Kidney capillary endothelial cell (primary cell): ENCODE measurements at places on chromosomes 16 and 17.
A peak's percentile ranks its signal among the peaks of the same experiment; 100 is the strongest.

- DNase-seq = no peak
These were observed 58.3 kb downstream of the PRMT7 start for GRCh38 chr16:68369168-68369567.

DNA sequence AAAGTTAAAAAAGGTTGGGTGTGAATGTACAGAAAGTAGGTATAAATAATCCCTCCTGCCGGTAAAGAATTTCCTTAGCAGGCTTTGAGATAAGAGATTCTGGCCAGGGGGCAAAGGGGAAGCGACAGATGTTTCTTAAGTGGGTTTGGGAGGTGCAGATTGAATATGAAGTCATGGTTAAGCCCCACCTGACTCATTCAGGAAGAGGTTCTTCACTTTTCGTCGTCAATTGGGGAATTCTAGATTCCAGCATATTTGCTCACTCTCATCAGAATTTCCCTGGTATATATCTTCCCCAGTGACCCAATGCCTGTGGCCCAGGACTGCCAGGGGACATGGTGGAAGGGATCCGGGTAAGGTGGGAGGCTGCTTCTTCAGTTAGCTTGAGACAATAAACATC, 127.8 kb downstream of the CPPED1 start:
- peak; percentile 49 for DNase-seq

DNA sequence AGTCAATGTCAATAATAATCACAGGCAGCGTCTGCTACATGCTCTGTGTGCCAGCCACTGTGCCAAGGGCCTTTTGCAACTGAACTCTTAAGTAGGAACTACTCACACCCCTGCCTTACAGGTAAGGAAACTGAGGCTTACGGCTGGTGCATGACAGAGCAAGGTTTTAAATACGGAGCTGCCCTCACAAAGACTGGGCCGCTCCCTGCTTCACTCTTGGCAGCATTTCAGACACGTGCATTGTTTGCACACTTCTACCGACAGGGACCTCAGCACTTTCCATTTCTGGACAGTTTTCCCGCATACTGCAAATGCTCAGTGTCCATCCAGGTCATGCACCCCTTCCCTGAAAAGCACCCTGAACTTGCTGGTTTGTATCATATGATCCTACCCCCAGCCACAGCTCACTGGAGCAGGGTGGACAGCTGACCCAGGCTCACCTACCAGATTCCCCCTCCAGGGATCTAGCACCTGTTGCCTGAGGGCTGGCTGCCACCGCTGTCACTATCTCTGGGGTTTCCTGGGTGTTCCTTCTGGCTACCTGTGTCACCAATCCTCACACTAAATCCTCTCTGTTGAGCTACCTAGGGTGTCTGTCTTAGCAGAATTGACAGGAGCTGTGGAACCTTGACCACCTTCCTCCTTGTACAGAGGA, 142.9 kb downstream of the C16orf78 start:
- DNase-seq = no peak

- DNase-seq = no peak
These were observed 22.1 kb downstream of the VAC14 start for GRCh38 chr16:70778901-70779309.

DNA sequence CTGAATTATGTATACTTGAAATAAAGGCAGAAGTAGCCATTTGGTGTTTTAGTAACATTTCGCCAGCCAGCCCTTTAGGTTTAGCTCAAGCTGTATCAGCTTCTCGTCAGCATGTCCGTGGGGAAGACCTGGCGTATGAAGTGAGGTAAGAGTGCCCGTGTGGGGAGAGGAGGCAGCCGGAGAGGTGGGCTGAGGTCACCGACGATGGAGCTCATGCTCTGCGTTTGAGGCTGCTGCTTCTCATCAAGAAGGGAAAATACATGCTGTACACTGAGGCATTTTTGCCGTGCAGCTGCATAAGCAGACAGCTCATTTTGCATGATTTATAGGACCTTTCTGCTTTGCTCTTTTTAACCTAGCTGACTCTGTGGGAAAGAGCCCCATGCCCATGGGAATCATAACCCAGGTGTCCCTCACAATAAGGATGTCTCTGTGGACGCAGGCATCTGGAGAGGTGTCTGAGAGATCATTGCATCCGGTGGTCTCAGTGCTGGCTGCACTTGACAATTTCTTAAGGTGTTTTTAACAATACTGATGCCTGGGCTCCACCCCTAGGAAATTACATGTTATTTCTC, 179.1 kb downstream of the ABCC12 start:
- DNase-seq = no peak

- peak; percentile 69 for DNase-seq
These were observed 563.9 kb downstream of the TOX3 start for GRCh38 chr16:51982715-51983680.

GRCh38 chr16:23339787-23340186, 37.7 kb downstream of the SCNN1B start:
- DNase-seq = no peak

DNA sequence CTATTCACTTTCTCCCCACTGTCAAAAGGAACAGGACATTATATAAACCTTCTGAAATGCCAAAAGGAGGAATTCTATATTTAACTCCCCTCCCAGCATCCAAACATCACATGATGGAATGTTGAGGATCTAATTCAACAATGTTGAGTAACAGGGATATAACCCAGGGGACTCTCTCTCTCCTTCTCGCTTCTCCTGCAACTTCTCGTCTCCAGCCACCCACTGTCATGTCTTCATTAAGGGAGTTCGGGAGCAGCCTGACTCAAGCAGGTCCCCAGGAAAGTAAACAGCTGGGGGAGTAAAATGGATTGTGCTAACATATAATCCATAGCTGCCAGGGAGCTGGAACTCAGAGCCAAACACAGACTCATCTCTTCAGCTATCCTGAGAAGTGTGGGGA, 51.7 kb downstream of the GRIN2A start:
- no peak for DNase-seq

DNA sequence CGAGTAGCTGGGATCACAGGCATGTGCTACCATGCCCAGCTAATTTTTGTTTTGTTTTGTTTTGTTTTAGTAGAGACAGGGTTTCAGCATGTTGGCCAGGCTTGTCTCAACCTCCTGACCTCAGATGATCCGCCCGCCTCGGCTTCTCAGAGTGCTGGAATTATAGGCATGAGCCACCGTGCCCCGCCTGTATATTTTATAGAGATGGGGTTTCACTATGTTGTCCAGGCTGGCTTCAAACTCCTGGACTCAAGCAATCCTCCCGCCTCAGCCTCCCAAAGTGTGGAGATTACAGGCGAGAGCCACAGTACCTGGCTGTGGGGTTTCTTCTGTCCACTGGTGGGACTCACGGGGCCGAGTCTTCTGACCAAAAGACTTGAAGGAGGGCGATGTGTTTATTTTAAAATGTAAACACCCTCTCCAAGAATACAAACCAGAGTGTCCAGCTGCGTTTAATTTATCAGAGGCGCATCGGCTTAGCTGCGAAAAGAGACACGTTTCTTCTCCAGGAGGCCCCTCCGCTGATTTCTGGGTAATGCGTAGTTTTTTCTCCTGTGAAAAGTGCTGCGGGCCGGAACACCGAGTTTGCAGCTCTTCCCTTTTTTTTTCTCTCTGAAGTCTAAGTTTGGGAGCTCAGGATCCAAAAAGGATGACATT, 86.9 kb upstream of the CIBAR2 start:
- no peak for DNase-seq

DNA sequence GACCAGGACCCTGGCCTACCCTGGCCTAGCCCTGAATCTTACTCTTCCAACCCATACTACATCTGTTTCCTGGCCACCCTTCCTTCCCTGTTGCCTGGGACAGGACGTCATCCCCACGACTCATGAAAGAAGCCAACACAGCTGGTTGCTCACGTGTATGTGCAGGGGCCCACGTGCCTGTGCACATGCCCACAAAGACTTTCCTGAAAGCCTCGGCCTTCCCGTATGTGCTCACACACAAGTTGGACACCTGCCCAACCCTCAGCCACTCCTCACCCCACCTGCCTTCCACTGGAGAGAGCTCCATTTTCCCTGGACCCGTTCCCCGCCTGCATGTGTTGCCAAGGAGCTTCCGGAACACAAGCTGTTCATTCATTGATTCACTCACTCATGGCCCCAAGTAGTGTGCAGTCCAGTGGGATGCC, 7.0 kb downstream of the PLXDC1 start:
- no peak for DNase-seq

DNA sequence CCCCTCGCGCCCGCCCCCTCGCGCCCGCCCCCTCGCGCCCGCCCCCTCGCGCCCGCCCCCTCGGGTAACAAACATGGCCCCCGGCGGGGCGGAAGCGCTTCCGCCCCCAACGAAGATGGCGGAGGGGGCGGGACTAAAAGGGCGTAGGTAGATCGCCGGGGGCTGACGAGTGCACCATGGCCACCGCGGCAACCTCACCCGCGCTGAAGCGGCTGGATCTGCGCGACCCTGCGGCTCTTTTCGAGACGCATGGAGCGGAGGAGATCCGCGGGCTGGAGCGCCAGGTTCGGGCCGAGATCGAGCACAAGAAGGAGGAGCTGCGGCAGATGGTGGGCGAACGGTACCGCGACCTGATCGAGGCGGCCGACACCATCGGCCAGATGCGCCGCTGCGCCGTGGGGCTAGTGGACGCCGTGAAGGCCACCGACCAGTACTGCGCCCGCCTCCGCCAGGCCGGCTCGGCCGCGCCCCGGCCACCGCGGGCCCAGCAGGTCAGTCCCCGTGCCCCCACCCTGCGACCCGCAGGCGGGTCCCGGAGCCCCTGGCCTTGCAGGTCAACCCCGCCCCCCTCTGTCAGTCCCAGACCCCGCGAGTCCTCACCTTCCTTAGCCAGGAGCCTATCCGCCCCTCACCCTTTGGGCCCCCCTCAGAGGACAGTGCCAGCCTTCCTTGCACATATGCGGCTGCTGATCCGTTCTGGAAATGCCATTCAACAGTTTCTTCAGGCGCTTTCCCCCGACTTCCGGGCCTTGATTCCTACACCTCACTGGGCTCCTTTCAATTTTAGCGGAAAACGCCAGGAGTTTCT, at the start of gene COG1:
COG1 (plus strand) TSS at position 162 of the 808 bp plus-strand sequence; CDS start at position 177, 15 bp downstream.
- DNase-seq = peak; percentile 69

DNA sequence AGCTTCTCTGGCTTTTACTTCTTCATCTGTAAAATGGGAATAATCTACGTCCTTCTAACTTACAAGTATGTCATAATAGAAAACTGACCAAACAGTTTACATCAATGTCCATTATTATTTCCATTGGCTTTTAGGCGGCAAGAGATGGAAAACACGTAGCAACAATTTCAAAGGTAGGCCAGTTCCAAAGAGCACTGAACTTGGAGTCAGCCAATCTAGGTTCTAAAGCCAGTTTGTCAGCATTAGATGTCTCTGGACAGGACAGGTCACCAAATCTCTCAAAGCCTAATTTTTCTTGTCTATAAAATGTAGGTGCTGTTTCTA, 17.6 kb downstream of the HLF start:
- DNase-seq = no peak

GRCh38 chr17:38685491-38685890, 10.7 kb upstream of the EPOP start:
- no peak for DNase-seq

- DNase-seq = no peak
These were observed 116.4 kb upstream of the NLRP1 start for GRCh38 chr17:5700745-5701144.

GRCh38 chr17:18190628-18191235, 7.1 kb downstream of the ALKBH5 start:
- DNase-seq = no peak

- no peak for DNase-seq
These were observed 71.1 kb downstream of the MRM1 start for GRCh38 chr17:36672403-36672918.

DNA sequence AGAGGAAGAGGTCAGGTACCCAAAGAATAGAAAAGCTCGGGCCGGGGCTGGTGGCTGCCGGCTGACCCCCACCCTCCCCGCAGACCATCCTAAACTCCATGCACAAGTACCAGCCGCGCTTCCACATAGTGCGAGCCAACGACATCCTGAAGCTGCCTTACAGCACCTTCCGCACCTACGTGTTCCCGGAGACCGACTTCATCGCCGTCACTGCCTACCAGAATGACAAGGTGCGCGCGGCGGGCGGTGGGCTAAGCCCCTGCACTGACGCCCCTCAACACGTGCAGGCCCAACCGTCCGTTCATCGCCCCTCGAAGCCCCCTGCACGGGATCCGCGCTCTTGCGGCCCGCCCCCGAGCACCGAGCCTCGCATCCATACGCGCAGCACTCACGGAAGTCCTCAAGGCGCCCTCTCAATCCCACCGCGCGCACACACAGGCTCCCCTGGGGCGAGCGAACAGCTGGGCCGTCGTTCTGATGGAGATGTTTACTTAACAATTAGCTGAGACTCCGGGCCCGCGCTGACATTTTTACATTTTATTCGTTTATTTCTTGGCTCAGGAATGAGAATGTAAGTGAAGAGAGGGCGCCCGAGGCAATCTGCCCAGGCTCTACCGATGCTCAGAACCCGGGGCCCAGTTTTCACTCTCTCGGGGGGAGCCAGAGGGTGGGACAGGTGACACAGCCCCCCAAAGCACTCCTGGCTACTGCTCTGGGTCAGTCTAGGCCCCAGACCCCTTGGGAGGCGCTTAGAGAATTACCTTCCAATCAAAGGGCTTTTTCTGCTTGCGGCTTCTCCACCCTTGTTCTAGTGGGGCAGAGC, 3.5 kb downstream of the TBX2 start:
- DNase-seq = no peak

DNA sequence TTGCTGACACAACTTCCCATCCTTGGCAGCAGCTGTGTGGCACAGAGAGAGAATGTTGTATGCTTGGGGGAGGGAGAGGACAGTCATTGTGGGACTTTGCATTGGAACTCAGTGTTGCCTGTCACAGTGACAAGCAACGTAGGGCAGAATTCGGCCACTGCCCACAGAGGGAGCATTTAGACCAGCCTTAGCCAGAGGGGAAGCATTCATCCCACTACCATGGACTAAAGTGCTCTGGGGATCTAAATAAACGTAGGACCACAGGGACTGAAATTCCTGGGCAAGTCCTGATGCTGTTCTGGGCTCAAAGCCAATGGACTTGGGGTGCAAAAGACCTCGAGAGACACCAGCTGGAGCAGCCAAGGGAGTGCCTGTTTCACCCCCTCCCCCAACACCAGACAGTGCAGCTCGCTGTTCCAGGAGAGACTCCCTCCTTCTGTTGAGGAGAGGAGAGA, 44.9 kb downstream of the ABCA8 start:
- no peak for DNase-seq

DNA sequence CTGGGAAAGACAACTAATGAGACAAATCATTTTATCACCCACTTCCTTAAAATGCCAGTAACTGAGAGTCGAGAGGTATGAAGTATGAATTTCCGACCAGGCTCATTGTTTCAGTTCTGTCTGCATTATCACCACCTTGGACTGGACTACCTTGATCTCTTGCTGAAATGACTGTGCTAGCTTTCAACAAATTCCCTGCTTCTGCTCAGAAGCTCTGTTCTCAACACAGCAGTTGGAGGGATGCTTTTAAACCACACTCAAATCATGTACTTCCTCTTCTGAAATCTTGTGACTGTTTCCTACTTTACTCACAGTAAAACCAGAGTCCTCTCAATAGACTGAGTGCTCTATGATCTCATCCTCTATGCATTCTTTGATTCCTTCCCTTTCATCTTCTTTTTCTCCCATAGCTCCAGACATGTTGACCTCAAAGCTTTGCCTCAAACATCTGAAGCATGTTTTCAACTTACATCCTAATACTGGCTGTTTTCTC, 195.8 kb downstream of the KCNJ2 start:
- DNase-seq = no peak

- DNase-seq = peak; percentile 52
These were observed 152.6 kb downstream of the CYB561 start for GRCh38 chr17:63293323-63294075.
